NCI-H1105 (cell line): ENCODE measurements at places on chromosomes 5 and 9.

DNA sequence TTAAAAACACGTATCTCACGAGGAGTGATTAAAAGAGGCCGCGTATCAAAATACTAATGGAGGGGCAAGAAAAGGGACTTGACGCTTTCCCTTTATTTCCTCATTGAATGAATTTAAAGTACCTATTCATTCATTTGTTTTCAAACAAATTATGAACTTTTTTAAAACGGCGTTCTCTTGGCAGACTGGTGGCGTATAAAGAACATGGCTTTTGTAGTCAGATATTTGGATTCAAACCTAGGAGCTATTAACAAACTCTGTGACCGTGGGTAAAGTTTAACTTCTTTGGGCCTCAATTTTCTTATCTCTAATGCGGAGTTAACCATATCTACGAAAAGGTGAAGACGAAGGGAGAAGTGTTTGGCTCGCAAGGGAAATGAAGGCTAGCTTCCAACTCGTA is 876 bp downstream of the CAAP1 start:
- DNase-seq = no peak

- no peak for DNase-seq
Observed at GRCh38 chr5:91225848-91226686, 157.1 kb downstream of the ARRDC3 start.

- DNase-seq = no peak
Observed at GRCh38 chr5:150066901-150067396, 19.4 kb downstream of the CSF1R start.

- no peak for DNase-seq
Observed at GRCh38 chr5:154761046-154761736, 6.0 kb downstream of the LARP1 start.

GRCh38 chr5:10479154-10479721 is 37.6 kb downstream of the ROPN1L start:
- DNase-seq = peak; percentile 81

DNA sequence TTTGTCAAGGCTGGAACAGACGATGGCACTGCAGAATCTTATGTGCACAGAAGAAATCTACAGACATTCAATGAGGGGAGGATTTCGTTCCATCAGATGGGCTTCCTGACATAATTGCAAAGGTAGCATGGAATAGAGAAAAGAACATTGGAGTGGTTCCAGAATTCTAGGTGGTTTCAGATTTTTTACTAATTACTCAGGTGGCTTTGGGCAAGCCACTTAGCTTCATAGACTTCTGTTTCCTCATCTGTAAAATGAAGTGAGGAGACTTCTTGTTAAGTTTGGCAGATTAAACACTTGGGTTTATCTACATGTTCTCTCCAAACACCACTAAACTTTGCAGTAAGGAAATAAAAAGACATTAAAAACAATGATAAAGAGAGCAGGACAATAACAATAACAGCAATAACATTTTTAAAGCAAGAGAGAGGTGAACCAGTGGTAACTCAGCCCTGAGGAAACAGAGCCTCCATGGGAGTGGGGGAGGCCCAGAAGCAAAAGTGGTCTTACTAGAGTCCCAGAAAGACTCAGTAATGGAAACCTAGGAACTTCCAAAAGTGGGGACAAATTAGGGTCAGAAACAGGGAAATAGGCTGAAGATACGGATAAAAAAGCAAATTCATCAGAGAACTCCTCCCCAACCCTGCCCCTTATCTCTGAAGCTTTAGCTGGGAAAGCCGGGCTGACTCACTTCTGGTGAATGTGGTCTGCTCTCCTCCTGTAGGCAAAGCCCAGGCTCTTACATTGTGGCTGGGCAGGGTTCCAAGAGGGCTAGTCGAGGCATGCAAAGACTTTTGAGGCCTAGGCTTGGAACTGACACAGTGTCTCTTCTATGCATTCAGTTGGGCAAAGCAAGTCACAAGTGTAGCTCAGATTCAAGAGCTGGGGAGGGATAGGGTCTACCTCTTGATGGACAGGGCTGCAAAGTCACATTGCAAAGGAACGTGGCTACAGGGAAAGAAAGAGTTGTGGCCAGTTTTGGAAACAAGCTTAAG is 11.8 kb upstream of the ACTBL2 start:
- peak; percentile 42 for DNase-seq

DNA sequence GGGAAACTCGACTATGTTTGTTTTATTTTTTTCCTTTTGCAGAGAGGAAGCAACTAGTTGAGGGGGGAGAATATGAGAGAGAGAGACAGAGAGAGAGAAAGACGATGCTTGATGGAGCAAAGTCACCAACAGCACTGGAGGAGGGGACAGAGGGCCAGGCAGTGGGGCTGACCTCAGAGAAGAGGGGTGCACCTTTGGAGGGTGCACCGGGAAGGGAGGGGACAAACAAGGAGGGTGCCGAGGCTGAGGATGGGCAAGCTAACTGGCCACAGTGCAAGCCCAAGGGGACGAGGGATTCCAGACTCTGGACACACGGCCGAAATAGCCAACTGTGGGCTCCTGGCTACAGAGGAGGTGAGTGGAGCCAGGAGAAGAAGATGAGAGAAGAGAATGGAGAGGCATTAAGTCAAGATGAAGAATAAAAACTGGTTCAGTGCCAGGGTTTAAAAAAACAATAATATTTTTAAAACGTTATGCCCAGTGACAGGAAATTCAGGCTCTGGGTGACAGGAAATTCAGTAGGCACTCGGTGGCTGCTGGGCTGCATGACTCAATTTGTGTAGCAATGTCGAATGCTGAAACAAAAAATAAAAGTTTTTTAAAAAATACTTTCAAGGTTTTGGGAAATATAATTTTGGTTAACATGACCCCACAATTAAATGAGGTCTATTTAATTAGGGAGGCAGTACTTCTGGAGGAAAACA is 13.3 kb upstream of the GLRX start:
- no peak for DNase-seq

GRCh38 chr9:91177661-91178280 is 183.9 kb downstream of the AUH start:
- DNase-seq = no peak

- no peak for DNase-seq
Observed at GRCh38 chr9:37029776-37030610, 4.1 kb downstream of the PAX5 start.

- DNase-seq = no peak
Observed at GRCh38 chr5:177553671-177554429, 513 bp downstream of the FAM193B start.

DNA sequence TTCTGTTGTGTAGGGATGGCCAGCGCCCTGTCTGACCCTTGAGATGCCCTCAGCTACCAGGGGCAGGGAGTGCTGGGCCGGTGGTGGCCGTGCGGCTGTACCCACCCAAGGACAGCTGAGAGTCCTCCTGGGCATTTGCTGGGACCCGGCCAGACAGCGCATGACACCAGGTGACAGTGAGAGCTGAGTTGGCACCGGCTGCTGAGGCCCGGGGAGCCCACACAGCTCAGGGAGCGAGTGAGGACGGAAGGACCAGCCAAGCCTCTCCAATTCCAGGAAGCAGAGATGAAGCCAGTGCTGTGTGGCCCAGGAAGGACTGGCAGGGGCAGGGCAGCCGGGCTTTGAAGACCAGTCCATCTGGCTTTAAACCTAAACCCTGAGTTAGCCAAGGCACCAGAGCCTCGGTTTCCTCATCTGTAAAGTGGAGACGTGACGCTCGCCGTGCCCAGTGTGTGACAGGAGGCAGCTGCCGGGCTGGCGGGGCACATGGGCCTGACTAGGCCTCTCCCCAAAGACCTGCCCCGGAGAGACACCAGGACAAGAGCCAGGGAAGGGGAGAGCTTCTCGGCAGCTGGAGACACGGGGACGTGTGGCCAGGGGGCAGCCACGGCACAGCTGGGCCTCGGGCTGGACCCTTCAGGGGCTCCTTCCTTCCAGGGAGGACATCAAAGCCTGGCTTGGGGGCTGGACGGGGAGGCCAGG is 3.0 kb upstream of the AGPAT2 start:
- DNase-seq = no peak

GRCh38 chr9:133427658-133428348 is 5.6 kb downstream of the ADAMTS13 start:
- DNase-seq = no peak

DNA sequence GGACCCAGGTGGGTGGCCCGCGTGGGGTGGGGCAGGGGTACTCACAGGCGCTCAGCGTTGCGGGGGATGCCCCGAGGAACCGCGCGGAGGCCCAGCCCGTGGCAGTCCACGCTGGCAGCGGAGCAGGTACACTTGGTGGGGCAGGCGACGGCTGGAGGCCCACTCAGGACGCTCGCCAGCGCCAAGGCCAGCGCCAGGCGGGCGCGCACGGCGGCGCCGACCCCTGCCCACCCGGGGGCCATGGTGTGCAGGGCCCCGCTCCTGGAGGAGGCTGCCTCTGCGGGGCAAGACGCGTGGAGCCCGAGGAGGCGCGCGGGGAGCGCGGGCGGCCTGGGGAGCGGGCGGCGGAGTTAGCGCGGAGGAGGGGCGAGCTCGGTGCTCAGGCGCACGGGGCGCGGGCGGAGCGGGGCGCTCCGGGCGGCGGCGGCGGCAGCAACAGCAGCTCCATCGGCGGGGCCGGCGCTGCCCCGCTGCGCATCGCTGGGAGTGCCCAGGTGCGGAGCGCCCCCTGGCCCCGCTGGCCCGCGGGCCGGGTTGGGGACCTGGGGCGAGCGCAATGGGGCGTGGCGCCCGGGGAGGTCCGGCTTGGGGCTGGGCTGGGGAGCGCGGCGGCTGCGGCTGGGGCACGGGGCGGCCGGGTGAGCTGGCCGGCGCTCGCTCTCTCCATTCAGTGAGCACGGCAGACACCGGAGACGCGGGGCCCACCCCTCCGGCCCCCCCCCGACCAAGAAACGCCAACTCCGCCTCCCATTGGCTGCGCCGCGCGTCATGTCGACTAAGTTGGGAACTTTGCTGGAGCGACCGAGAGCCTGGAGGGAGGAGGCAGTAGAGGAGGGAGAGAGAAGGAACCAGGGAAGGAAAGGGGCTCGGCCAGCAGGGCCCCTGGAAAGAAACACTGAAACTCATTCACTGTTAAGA is at the start of gene SLIT3:
SLIT3 (minus strand) TSS at position 672 of the 918 bp plus-strand sequence; CDS start at position 242, 430 bp downstream.
- DNase-seq = no peak

DNA sequence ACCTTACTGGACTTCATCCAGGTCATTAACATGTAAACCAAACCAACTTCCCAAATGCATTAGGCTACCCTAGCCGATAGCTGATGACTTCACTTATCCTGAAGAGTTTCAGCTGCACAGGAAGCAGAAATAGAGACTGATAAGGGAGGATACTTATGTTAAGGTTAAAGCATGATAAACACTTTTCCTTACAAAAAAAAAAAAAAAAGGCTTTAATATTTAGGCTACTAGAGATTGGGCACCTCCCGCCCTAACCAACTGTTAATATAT is 1.6 kb upstream of the MEF2C start:
- no peak for DNase-seq

GRCh38 chr5:96716716-96717115 is 54.5 kb downstream of the CAST start:
- no peak for DNase-seq

DNA sequence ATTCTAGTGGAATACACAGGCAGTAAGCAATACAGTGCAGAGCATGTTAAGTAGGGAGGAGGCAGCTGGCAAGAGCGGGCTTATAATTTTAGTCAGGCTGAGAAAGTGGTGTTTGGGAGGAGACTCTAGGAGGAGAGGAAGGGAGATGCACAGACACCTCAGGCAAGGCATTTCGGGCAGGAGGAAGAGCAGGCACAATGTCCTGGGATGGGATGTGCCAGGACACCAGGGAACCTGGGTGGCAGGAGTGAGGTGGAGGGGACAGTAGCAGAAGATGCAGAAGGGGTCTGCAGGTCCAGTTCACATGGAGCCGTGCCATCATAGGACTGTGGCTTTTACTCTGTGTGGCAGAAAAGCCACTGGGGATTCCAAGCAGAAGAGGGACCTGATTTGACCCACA is 143.7 kb upstream of the FSTL4 start:
- no peak for DNase-seq

GRCh38 chr5:61431923-61432620 is 100.0 kb downstream of the ZSWIM6 start:
- DNase-seq = no peak

GRCh38 chr9:2574203-2574602 is 47.4 kb upstream of the VLDLR start:
- no peak for DNase-seq

GRCh38 chr5:113022661-113023060 is 46.1 kb downstream of the DCP2 start:
- no peak for DNase-seq

GRCh38 chr5:156181656-156182055 is 145.3 kb upstream of the SGCD start:
- no peak for DNase-seq

- no peak for DNase-seq
Observed at GRCh38 chr5:168779333-168779732, 200.2 kb upstream of the PANK3 start.

- DNase-seq = no peak
Observed at GRCh38 chr5:123807177-123807945, 295.4 kb downstream of the CSNK1G3 start.

DNA sequence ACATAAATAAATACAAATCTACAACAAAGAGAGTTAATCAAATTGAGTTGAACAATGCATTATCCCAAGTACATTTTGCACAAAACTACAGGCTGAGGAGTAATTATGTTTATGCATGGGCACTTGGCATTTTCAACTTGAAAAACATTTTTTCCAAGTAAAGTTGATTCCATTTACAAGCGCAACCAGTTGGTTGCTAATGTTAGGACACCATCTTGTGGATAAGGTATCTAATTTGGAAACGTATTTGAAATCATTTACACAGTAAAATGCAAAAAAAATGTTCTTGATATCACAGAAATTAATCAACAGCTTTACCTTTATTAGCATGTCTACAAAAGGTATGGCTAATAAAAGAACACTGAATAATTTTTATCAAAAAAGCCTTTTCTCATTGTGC is 18.8 kb downstream of the FTMT start:
- no peak for DNase-seq

GRCh38 chr5:96957254-96958049 is 21.6 kb downstream of the LNPEP start:
- DNase-seq = no peak

DNA sequence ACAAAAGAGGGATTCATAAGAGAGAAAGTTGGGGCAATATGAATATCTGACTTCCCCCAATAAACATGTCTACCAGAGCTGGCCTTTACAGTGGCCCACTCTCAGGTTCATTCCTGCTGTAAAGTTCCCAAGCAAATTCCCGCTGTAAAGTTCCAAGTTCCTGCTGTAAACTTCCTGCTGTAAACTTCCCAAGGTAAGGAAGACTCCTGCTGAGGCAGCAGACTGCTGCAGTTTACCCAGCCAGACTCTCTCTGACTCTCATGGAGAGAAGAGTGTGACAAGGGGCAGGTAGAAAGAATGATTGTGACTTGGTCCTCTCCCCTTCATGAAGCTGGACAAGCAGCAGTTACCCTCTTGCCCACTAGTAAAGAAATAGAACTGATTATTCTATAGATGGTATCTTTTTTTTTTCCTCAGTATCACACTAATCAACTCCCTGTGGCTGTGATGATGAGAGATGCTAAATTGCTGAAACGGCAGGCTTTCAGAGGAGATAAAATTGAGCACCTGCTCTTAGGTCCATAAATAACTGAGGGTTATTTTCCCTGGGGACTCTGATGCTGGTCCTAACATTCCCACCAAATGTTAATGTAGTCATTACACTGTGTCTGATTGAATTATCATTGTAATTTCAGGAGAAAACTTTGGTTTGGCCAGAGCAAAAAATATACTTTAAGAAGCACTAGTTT is 220.4 kb downstream of the PARP8 start:
- peak; percentile 6 for DNase-seq
